ENCODE measurements at places on chromosomes 5 and 9.

- DNase-seq: no peak
Observed at GRCh38 chr9:4207123-4207875, 92.6 kb downstream of the GLIS3 start.

DNA sequence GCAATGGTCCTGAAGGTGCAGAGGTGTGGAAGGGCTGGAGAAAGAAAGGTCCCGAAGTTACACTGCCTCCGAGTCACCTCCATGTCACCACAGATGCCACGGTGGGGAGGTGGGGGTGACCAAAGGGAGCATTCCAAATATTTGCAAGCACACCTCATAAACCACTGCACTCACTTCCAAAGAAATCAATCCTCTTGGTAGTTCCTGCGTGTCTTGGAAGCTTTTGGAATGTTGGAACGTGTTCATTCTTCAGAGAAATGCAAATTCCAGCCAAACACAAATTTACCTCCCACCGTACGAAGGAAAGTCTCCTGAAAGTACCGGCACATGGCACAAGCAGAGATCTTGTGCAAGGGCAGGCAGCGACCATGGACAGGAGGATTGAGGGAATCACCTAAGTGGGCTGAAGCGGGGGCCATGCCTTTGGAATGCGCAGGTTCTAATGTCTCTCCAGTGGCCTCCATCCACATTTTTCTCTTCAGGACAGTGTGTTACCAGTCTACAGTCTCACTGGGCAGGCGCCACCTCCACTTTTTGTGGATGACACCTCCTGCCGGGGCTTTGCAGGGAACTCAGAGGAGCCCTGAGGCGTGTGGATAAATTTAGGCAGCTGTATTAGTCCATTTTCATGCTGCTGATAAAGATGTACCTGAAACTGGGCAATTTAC lies 54.0 kb downstream of the NSUN2 start:
- no peak for DNase-seq

- no peak for DNase-seq
Observed at GRCh38 chr5:121378046-121378445, 473.6 kb upstream of the FTMT start.

DNA sequence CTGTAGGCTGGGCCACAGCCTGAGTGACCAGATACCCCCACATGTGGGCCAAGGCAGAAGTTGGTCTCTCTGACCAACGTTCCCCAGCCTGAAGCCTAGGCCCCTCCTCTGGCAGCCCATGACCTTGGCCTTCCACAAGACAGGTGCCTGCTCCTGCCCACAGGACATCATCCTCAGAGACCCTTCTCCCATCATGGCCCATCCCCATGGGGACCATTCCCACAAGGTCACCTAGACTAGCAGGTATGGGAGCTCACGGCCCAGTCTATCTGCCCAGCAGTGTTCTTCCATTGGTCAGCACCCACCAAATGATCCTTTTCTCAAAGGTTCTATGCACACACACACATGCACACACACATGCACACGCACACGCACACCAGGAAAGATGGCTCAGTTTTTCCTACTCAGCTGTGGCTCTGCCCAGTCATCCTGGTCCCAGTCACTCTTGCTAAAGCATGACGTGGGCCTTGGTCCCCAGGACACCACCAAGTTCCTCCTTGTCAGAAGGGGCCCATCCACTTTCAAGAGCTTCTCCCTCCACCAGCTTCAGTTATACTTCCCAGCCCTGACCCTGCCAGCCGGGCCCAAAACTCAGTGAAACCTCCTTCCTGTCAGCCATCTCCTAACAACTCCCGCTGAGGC lies 65.4 kb downstream of the PAX5 start:
- DNase-seq: no peak

DNA sequence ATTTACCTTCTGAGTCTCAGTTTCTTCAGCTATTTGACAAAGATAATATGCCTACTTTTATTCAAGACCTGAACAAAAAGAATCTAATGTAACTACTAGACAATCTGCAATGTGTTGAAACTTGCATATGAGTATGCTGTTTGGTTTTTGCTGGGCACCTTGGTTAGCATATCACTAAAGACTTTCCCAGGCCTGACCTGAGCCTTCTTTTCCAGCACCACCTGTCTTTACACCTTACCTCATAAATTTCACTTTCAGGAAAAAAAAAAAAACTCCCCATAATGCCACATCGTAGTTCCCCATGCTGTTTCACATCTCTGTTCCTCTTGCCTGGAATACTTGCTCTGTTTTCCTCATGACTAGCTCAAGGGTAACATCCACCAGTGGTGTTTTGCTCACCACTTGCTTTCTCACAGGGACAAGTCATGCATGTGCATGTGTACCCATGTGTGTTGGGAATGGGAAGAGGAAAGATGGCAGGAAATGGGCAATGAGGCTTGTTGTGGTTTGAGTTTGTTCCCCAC lies 45.6 kb upstream of the TLE4 start:
- no peak for DNase-seq

GRCh38 chr9:74277532-74277931 lies 219.6 kb upstream of the RORB start:
- no peak for DNase-seq

DNA sequence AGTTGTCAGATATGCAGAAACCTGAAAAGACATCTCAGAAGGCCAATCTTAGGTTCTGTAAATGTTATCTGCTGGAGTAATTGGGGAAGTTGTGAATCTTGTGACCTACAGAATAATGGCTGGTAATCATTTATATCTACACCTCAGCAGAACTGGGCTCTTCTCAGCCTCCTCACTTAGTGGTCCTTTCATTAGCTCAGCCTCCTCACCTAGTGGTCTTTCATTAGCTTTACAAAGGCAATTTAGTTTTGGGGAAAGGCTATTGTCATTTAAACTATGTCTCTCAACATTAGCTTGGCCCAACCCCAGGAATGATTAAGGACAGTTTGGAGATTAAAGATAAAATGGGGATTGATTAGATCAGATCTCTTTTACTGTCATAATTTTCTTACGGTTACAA lies 284.2 kb upstream of the SGCD start:
- no peak for DNase-seq

DNA sequence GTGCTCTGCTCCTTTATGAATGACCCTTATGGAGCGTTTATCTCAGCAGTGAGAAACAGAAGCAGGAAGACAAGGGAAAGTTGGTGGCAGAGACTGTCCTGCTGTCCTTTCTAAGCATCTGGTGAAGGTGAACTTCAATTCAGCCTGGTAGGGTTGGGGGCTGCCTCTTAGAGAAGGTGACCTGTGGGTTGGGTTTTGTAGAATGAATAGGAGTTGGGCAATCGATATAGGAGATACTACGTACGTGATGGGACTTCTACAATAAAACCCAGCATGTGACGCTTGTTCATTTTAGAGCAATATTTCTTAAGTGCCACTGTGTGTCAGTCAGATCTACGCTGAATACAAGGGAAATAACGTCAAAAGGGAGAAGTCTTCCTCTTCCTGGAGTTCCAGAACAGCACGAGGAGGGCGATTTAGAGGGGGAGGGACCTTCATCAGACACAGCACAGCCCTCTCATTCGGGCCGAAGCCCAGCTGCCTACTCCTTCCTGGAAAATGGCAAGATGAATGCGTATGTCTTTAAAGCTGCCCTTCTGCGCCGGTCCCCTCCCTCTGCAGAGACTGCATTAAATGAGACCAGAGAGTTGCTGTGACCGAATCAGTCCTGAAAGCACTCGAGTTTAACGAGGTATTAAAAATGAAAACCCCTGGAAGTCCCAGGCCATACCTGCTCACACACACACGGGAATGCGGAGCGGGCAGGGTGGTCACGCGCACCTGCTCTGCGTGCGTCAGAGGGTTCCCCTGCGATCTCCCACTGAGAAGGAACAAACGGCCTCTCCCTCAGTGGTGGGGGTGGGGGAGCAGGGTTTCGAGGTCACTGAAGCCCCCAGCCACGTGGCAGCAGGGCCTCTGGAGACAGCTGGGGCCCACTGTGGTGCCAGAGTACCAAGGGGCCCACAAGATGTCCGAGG lies 85.3 kb upstream of the SARDH start:
- no peak for DNase-seq

- no peak for DNase-seq
Observed at GRCh38 chr5:131285703-131286399, 22.0 kb downstream of the CDC42SE2 start.

- DNase-seq: peak; percentile 28
Observed at GRCh38 chr5:68071282-68071632, 144.3 kb upstream of the PIK3R1 start.

- peak; percentile 32 for DNase-seq
Observed at GRCh38 chr9:101028346-101029314, at the start of gene PLPPR1. PLPPR1 (plus strand) TSS chr9:101028727.

DNA sequence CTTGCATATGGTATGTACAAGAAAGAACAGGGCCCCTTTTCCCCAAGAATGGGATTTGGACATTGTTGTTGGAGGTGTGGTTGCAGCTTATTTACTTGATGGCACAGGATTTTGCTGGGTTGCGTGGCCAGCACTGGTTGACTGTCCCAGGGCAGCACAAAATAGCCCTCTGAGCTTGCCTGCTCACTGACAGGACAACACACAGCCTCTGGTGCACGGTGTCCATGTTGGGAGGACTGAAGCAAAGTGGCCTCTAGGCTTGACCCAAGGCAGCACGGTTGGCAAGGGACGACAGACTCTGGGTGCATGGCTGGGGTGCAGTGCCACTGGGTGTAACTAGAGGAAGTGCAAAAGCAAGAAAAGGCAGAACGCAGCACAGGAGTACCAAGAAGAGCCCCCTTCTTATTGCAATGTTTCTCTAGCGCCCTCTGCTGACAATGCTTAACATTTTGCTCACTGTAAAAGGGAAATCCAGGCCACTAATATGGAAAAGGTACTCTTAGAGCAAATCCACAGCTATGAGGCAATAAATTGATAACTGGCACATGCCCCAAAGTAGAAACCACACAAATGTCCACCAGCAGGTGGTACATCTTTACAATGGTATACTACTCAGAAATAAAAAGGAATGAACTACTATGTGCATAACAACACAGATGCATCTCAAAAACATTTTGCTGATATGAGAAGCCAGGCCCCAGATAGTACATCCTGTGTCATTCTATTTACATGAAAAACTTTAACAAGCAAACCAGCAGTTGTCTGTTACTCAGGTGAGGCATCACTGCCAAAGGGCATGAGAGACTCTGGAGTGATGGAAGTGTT lies 47.4 kb upstream of the BARX1 start:
- peak; percentile 59 for DNase-seq

DNA sequence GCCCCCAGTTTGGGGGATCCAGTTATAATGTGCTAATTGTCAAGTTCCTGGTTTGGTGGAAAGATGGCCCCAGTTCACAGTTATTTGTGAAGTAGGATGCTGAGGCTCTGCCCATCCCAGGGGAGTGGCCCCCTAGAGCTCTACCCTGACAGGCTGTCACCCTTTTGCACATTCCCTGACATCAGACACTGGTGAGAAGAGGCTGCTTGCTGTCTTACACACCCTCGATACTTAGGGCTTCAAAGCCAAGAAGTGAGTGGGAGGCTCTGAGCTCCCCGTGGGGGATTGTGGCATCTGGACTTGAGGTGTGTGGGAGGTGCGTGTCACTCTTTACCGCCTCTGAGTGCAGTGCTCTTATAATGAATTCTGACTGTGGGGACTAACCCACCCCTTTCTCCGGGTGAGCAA lies 168.5 kb downstream of the DOCK2 start:
- DNase-seq: peak; percentile 88
